ENCODE measurements at places on chromosomes 12 and 14. TPM values are rescaled to one million over a fixed set of nuclear protein-coding genes. Genes with fewer than 3 reads are reported as not detected.

NINJ2 gene
- 0.53 TPM for total RNA-seq

ACOT6 gene
- not detected for total RNA-seq

FBRSL1 gene
- 142 TPM for total RNA-seq

CYP46A1 gene
- 0.11 TPM for total RNA-seq

CCDC38 gene
- 0.12 TPM for total RNA-seq

MYO1H gene
- not detected for total RNA-seq

CLEC4D gene
- total RNA-seq, result not detected

CCDC92 gene
- total RNA-seq, result 28.8 TPM

NTF3 gene
- total RNA-seq, result not detected

OR4K5 gene
- not detected for total RNA-seq

LAG3 gene
- total RNA-seq, result 0.90 TPM

TMEM117 gene
- total RNA-seq, result 2.3 TPM

GLI1 gene
- total RNA-seq, result 4.5 TPM

TAS2R30 gene
- not detected for total RNA-seq

RIMBP2 gene
- 0.06 TPM for total RNA-seq

GPR132 gene
- total RNA-seq, result 0.54 TPM

GNB3 gene
- 1.5 TPM for total RNA-seq

SUSD6 gene
- 7.7 TPM for total RNA-seq

TSHR gene
- total RNA-seq, result not detected

ADAM20 gene
- 0.02 TPM for total RNA-seq

KRT6C gene
- total RNA-seq, result not detected

SFSWAP gene
- 25.9 TPM for total RNA-seq

GLIPR1L2 gene
- total RNA-seq, result 0.25 TPM

SRRM4 gene
- total RNA-seq, result not detected

FAM90A1 gene
- total RNA-seq, result 0.11 TPM

CAPS2 gene
- total RNA-seq, result 1.1 TPM

C12orf56 gene
- total RNA-seq, result 0.21 TPM

SLC17A8 gene
- not detected for total RNA-seq

LRTM2 gene
- total RNA-seq, result 0.05 TPM

SHMT2 gene
- total RNA-seq, result 136 TPM

VSIG10 gene
- total RNA-seq, result 17.0 TPM

FAM181A gene
- total RNA-seq, result not detected

ADGRD1 gene
- total RNA-seq, result 0.56 TPM

ZNF740 gene
- 14.3 TPM for total RNA-seq

MANSC1 gene
- total RNA-seq, result 4.5 TPM

ACIN1 gene
- total RNA-seq, result 97.5 TPM

RERG gene
- 0.18 TPM for total RNA-seq

SDR9C7 gene
- 0.05 TPM for total RNA-seq

TEX52 gene
- total RNA-seq, result not detected

KRT85 gene
- not detected for total RNA-seq

COX6A1 gene
- 783 TPM for total RNA-seq

PPM1A gene
- total RNA-seq, result 37.4 TPM

B3GNT4 gene
- total RNA-seq, result 0.77 TPM

KRT76 gene
- not detected for total RNA-seq

TBX5 gene
- total RNA-seq, result not detected

SIX6 gene
- not detected for total RNA-seq
